ENCODE measurements at places on chromosomes 5 and 9.
A peak's percentile ranks its signal among the peaks of the same experiment; 100 is the strongest.

- DNase-seq, result no peak
Observed at GRCh38 chr9:22142671-22143070, 133.6 kb upstream of the CDKN2B start.

GRCh38 chr5:43415935-43416802 is 4.0 kb upstream of the CCL28 start:
- DNase-seq, result no peak

DNA sequence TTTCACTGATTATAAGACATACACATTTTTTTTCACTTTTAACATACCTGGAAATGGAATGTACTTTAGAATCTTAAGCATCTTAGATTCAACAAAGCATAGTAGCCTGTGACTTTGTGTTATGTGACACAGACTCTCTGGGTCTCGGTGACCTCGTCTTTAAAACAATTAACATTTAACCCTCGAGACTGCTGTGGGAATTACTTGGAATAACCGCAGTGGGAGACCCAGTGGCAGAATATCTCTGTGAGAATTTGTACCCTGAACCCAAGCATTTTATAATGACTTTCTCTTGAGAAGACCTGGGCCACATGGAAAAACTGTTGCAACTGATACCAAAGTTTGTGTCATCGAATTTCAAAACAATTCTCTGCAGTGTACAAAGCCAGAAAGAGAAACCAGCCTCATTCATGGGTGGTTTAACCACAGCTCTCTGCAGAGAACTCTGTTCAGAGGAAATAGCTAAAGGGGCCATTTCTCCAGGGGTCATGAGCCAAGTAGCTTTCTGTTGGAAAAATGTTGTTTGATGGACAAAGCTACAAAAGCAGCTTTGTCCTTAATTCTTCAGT is 10.0 kb upstream of the RETREG1 start:
- peak; percentile 81 for DNase-seq

DNA sequence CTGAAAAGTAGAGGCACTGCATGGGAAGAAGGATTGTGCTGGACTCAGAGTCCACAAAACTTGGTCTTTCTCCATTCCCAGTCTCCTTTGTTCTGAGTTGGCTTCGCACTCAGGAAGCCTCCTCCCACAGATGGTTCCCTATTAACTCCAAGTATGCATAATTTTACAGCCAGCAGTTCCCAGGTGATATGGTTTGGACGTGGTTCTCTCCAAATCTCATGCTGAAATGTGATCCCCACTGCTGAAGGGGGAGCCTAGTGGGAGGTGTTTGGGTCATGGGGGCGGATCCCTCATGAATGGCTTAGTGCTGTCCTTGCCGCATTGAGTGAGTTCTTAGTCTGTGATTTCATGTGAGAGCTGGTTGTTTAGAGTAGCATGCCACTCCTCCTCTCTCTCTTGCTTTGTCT is 86.6 kb downstream of the FEM1C start:
- DNase-seq, result no peak

DNA sequence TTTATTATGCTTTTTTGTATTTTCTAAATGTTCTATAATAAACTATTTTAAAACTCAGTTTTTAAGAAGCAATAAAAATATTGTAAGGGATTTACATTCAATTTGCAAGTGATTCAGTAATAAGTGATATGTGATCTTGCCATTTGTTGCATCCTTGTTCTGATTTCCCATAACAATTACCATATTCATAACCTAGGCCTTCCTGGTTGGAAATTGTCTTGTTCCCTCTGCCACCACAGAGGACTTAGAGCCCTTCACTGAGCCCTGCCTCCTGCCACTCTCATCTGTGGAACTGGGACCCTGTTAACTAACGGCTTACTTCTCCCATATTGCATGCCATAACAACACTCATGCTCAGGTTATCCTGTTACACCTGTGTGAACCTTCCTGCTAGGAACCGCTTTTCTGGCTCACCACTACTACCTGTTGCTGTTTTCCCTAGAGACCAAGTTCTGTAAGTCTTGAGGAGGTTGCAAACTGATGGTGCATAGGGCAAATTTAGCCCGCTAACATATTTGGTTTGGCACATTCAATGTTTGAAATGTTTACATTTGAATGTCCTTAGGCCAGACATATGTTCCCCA is 32.9 kb upstream of the DTWD2 start:
- no peak for DNase-seq

GRCh38 chr9:131518553-131518952 is 12.5 kb downstream of the UCK1 start:
- DNase-seq, result no peak

GRCh38 chr5:35443803-35444595 is 173.7 kb upstream of the SPEF2 start:
- DNase-seq, result no peak

DNA sequence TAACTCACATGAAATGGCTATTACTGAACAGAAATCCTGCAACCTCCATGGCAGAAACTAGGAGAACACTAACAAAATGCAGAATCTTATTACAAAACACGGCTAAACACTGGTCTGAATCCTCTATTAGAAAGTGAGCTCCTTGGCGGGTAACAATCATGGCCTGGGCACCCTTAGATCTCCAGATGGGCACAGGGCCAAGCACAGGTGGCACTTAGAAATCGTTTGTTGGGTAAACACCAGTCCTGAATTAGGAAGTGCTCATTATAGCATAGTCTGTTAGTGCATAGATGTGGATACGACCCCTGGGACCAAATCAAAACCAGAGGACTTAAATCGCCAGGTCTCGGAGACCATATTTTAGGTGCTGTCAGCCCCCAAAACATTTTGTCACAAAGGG is 14.4 kb downstream of the VDAC1 start:
- DNase-seq, result no peak

GRCh38 chr9:120587328-120587727 is 7.4 kb upstream of the CDK5RAP2 start:
- DNase-seq, result no peak

DNA sequence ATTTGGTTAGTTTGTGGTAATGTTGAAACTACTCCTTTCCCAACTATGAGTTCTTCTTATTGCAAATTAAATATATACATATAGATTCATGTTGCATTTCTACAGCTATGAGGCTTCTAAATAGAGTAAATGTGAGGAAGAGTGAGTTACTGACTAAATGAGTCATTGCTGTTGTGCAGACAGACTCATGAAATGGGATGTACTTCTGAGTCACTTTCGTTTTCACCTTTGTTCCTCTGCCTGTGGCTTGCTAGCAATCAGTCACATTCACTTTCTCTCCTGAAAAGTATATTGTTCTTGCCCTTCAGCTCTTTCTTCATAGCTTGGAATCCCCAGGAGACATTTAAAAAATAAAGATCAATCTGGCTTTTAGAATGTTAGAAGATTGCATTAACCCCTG is 295.5 kb upstream of the SMC2 start:
- DNase-seq, result no peak

DNA sequence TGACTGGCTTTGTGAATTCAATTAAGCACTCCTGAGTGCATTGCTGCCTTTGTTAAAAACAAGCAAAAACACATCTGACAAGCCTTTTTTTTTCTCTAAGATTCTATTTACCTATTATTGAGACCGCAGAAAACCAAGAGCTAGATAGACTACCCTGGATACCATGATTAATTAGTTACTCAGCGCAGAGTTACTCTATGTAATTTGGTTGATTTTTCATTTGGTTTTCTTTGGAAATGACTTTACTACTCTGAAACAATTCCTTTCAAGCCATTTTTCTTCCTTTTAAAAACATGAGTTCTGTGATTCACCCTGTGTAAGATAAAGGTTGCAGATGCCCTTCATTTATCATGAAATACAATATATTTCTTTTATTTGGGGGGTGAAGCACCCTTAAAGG is 421.6 kb upstream of the PIK3R1 start:
- DNase-seq, result no peak

DNA sequence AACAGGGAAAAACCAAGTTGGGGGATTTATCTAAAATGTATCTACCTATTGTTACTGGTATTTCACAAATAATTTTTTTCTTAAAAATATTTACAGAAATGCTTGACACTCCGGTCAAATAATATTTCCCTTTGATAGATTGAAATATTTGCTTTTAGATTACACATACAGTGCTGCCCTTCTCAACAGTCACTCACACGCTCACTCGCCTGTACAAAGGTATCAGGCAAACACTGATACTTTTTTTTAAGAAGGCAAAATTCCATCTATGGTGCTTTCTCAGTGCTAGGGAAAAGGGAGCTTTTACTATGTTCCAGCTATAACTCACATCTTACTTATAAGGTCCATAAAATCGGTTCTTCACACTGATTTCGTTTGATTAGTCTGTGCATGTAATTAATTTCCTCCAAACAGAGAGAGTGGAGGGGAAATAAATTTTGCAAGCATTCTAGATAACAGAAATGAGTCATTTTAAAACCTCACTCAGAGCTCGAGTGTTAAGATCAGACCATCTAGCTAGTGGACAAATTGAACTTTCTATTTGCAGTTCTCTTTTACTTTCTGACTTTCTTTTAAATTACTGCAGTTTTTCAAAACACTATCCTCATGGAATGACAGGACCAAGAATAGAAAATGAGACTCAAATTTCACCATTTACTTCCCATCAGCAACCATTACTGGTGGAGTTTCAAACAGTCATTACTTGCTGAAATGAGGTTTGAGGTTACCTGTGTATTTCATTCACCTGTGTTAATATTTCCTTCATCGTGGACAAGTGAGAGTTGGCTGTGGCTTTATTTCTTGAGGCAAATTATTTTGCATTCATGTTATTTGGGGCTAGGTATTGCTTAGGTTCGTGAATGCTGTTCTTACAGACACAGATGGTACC is 273.2 kb downstream of the RAB3C start:
- DNase-seq, result no peak

- DNase-seq, result peak; percentile 16
Observed at GRCh38 chr5:137737349-137738131, 1.7 kb upstream of the KLHL3 start.

DNA sequence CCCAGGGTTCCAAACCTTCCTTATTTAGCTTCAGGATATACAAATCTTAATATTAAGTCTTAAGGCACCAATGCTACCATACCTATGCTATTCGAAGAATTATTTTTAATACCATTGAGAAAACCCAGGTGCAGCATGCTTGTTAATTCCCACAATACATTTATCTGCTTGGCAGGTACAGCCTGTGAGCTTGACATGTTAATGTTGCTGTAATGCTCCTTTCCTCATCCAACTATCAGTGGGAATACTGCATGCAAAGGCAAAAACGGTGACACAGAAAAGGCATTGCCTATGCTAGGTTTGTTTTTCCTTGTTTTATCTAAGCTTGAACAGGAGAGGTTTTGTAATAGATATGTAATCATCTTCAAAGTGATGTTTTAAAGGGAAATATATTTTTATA is 135.7 kb upstream of the COX7C start:
- DNase-seq, result no peak

DNA sequence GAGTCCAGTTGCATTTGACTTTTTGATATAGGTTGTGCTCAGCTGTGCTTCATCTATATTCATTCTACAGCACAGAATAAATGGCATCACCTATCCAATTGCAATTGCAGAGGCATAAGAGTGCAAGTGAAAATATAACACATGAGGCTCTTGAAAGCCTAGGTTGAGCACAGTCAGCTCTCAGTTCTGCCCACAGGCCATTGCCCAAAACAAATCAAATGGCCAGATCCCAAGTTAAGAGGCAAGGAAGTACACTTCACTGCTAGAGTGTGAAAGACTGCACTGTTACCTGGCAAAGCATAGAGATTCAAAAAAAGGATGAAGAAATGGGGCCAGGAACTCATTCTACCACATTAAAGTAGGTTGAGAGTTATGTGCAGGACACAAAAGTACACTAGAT is 305.5 kb upstream of the SEMA6A start:
- DNase-seq, result no peak

DNA sequence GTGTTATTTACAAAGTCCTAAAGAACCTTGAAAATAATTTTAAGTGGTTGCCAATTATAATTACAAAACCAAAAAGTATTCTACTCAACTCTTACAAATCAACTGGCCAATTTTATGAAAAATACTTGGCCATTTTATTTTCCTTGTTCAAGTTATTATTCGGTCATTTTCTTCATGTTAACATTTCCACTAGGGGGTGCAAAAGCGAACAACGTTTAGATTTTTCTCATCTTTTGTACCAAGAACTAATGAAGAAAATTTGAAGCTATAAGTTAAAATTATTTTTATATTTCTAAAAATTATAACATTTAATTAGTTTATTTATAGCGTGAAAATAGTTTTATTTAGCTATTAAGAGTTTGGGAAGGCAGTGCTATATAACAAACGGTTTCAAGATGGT is 1453.3 kb downstream of the MAT2B start:
- DNase-seq, result no peak

GRCh38 chr9:98848450-98849149 is 41.1 kb downstream of the GALNT12 start:
- DNase-seq, result peak; percentile 54

DNA sequence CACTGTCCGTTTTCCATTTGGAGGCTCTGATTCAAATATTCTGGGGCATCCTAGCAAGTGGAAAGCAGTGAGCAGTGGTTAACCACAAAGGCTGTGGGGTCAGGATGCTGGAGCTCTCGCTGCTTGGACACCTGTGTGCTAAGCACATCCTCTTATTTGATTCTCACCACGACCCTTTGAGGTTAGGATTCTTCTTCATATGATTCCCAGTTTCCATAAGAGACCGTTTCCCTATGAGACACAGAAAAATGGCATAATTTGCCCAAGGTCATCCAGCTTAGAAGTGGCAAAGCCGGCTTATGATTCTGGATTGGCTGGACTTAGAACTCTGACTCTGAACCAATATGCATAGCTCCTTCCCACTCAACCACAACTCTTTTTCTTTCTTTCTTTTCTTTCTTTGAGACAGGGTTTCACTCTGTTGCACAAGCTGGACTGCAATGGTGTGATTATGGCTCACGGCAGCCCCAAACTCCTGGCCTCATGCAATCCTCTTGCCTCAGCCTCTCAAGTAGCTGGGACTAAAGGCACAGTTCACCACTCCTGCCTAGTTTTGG is 207.7 kb downstream of the TTLL11 start:
- no peak for DNase-seq

- DNase-seq, result no peak
Observed at GRCh38 chr5:112549127-112549526, 130.1 kb upstream of the EPB41L4A start.

GRCh38 chr9:121472446-121472845 is 27.2 kb downstream of the GGTA1 start:
- DNase-seq, result no peak

DNA sequence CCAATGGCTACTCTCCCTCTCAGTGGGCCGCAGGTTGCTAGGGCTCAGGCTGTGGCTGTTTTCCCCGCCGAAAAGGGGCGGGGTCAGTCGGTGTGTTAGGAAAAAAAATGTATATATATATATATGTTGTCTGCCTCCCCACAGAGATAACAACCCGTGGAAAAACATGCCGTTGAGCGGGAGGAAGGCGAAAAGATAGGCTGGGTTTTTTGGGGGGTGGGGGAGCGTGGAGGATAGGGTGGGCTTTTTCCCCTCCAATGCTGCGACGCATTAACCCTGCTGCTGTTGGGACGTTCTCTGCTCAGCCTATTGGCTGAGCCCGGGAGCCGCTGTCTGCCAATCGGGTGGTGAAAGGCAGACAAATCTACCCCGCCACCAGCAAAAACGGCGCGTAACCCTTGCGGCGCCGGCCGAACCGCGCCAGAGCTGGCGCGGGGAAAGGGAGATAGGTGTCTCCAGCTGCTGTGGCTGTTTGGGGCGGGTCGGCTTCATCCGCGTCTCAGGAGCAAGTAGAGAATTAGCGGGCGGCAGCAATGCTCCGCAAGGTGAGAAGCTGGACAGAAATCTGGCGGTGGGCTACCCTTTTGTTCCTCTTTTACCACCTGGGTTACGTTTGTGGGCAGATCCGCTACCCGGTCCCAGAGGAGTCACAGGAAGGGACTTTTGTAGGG is at the start of gene PCDHGC4:
PCDHGC4 (plus strand) TSS at position 390 of the 671 bp plus-strand sequence; CDS start at position 534, 144 bp downstream.
- no peak for DNase-seq
